ENCODE measurements at places on chromosomes 2 and 18. TPM values are rescaled to one million over a fixed set of nuclear protein-coding genes. Genes with fewer than 3 reads are reported as not detected.
A peak's percentile ranks its signal among the peaks of the same experiment; 100 is the strongest.

GRCh38 chr2:68482296-68482820 is 15.0 kb downstream of the APLF start:
- no peak for DNase-seq

The SULT1C2 gene
- total RNA-seq = 13.1 TPM

- DNase-seq = peak; percentile 45
These were observed 16.6 kb downstream of the SMC6 start for GRCh38 chr2:17736989-17737388.

DNA sequence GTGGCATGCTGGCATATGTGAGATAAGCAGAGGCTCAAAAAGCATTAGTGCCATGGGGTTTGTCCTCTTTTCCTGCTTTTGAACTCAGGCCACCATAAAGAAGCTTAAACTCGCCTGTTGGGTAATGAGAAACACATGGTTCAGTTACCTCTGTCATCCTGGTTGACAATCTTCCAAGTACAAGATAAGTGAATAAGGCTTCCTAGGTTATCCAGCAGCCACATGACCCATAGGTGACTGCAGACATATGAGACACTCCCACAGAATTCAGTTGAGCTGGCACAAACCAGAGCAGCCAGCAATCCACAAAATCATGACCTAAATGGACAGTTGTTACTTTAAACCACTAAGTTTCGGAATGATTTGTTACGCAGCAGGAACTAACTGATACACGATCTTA is 97.3 kb downstream of the TACR1 start:
- DNase-seq = no peak

The CERS6 gene
- total RNA-seq = 13.9 TPM

- no peak for DNase-seq
These were observed 376.2 kb downstream of the SETBP1 start for GRCh38 chr18:45056926-45057325.

- no peak for DNase-seq
These were observed 2.4 kb downstream of the ALK start for GRCh38 chr2:29918941-29919340.

DNA sequence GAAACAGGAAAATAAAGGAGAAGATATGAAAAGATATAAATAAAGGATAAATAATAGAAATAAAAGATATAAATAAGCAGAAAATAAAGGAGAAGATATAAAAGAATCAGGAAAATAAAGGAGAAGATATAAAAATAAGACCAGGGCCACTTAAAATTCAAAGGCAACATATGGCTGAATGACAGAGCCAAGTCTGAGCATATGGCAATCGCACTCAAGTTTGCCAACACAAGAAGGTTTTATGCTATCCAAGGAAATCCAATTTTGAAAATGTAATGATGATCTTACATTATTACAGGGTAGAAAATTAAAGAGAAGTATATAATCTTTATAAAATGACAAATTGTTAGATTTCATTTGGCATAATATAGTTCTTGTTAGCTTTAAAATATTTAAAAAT is 33.6 kb downstream of the USP40 start:
- no peak for DNase-seq

DNA sequence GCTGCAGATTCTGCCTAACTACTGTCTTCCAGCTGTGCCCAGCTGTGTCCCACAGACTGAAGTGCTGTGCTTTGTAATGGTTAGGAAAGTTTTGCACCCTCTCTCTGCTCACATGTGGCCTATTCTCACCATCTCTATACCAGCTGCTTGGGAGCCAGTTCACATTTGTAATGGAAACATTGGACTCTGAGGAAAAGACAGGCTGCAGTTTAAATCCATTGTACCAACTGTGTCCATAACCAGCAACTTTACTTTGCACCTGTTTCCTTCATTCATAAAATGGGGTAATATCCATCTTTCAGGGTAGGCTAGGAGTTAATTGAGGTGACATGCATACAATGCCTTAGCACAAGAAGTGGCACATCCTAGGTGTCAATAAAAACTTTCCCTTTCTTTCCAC is 344.0 kb downstream of the TNS1 start:
- no peak for DNase-seq
